ENCODE measurements at places on chromosomes 6 and 20. TPM values are rescaled to one million over a fixed set of nuclear protein-coding genes. Genes with fewer than 3 reads are reported as not detected.

LY6G6C gene
- 0.23 TPM for total RNA-seq

- no peak for DNase-seq
These were observed 262.9 kb downstream of the ADGB start for GRCh38 chr6:146861716-146862115.

DNA sequence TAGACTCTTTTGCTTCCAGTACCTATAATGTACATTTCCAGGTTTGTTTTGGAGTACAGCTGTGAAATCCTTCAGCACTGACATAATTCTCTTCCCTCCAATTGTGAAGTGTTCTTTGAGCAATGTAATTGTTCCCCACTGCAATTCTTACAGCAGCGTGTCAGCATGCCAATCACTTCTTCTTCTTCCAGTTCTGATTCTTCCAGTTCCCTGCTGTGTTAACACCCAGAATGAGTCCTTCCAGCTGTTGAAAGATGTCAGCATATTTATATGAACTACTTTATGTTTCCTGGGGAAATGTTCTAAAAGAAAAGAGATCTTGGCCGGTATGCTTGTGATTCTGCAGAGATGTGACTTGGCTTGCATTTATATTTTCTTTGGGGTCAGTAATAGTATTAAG, 213.9 kb downstream of the UNC5CL start:
- DNase-seq = no peak

- no peak for DNase-seq
These were observed 31.8 kb downstream of the PSMB9 start for GRCh38 chr6:32885698-32886286.

GRCh38 chr6:168784426-168784825, 343.4 kb downstream of the SMOC2 start:
- DNase-seq = no peak

DNA sequence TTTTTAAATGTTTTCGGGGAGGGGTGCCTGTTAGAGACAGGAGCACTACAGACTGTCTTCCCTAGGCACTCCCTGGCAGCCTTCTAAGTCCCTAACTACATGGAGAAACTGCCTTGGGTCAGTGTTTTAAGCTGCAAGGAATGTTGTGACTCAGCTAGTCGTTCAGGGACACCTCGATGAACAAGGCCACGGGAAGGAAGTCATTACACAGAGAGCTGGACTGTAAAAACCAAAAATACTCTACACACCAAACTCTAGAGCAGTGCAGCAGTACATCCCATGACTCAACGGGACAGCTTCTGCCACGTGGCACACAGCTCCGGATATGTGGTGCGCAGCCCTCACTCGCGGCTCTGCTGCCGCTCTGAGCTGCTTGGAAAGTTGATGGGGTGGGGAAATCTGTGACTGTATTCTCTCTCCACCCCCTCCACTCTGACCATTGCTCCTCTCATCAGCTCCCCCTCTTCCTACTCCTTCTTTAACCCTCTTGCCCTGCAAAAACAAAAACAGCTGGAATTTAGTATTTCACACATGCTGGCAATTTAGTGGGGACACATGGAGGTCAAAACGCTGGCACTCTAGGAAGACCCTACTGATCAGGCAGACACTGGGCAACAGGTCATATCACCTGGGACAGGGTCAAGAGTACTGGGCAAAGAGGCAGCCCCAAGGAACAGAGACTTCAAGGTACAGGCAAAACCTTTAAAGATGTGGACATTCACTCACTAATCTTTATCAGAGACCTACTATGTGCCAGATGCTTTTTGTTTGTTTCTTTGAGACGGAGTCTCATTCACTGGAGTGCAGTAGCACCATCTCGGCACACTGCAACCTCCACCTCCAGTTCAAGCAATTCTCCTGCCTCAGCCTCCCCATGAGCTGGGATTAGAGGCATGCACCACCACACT, 10.9 kb upstream of the LPIN3 start:
- DNase-seq = peak; percentile 90

DNA sequence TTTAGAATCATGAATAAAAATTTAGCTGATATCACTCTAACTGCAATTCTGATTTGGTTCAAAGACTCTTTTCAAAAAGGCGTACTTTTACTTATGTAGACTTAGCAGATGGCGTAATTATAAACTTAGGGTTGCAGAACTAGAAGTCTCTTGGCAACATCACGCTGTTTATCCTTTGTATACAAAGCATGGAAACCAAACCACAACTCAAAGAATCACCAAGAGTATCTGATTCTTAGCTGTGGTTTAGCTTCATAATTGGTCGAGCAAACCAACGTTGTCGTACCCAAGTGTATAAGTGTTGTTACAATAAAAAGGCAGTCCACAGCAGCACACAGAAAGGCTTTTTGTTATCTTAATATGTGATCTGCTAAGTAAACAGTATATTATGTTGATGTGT, 18.2 kb downstream of the STMND1 start:
- no peak for DNase-seq

GRCh38 chr6:169890049-169890448, 138.6 kb downstream of the ERMARD start:
- no peak for DNase-seq

- no peak for DNase-seq
These were observed 152.0 kb downstream of the PTPRK start for GRCh38 chr6:128368213-128368944.

- DNase-seq = no peak
These were observed 450.9 kb downstream of the GJA1 start for GRCh38 chr6:121886223-121886830.

- no peak for DNase-seq
These were observed 127.0 kb downstream of the PHACTR3 start for GRCh38 chr20:59731376-59731775.

GRCh38 chr6:24692003-24692402, 25.1 kb downstream of the ACOT13 start:
- DNase-seq = no peak

- no peak for DNase-seq
These were observed 94.8 kb upstream of the SCAF8 start for GRCh38 chr6:154638369-154638768.

DNA sequence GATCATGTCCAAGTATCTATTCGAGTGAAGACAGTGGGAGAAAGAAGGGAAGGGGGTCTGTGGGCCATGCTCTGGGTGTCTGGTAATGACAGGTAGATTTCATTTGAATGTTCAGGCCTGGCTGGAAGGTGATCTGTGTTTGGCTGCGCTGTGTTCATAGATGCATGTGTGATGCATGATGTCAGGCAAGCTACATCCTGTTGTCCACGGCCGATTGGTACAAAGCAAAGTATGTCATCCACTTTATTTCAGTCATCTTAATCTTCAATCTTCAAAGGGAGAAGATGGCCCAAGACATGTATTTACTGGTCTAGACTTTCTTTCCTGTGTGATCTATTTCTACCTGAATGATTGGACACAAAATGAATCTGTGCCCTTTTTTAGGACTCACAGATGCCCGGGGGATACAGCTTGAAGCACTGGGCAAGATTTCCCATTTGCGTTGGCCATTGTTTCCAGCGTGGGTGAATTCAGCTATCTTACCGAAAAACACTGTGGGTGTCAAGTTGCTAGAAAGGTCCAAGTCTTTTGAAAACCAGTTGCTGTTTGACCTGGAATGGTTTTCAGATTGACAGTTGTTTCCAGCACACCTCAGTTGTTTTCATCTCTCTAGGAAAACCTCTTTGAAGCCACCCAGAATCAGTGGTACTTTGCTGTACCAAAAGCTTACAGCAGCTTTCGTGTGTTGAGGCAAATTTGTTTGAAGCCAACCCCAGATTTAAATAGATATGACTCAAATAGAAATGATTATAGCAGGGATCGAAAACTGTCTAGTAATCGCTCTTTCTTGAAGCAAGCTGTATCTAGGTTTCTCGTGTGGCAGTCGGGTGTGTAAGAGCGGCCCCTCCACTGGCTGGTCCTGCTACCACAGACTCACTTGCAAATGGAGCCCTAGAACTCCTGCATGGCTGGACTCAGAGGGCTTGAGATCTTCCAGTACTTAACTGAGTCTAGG, 27.2 kb downstream of the DUSP22 start:
- DNase-seq = no peak

TCF15 gene
- total RNA-seq = not detected

KIF6 gene
- total RNA-seq = not detected

LZTS3 gene
- total RNA-seq = 5.2 TPM

DNA sequence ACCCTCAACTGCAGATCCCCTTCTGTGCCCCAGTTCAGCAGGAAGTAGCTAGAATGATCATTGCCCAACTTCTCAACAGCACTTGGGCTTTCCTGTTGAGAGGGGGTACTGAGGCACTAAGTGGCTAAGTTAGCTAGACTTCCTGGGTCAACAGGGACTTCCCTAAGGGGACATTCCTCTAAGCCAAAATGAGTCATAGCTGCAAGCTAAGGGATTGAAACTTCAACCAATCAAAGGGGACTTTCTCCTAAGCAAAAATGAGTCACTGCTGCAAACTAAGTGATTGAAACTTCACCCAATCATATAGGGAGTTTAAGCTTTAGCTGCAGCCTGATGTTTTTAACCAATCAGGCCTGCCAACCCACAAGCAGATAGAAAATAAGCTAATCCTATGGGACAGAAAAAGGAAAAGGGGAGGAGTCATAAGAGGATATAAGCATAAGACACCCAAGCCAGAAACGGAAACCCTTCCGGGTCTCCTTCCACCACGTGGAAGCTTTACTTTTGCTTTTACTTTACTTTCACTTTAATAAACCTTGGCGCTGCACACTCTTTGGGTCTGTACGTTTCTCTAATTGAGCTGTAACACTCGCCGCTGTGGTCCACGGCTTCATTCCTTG, 659.0 kb upstream of the HS3ST5 start:
- no peak for DNase-seq

- no peak for DNase-seq
These were observed 256.7 kb downstream of the CLIC5 start for GRCh38 chr6:45758787-45759471.

DNA sequence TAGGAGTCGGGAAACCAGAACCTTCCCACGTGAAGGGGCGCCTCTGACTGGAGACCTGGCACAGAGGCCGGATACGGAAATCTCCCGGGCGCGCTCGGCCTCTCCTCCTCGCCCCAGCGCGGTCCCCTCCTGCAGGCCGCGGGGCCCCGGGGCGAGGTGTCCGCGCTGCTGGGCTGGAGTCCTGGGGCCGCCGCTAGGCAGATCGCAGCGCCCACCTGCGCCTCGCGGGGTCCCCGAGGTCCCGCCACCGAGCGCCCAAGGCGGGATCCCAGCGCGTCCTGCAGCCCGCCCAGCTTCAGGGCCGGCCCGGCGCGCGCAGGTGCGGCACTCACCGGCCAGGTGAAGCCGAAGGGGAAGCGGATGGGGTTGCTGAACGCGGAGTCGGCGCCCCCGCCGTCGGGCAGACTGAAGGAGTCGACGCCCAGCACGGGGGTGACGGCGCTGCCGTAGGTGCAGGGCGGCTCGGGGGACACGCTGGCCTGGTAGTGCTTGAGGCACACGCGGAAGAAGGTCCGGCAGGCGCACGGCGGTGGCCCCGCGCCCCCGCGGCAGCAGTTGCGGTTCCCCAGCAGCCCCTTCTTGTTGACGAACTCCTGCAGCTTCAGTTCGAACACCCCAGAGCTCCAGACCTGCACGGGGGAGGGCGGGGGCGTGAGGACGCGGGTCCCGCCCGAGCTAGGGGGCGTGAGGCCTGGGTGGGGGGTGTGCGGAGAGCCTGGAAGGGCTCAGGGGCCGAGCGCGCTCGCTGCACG, 1.5 kb downstream of the DLL1 start:
- no peak for DNase-seq

- DNase-seq = no peak
These were observed 20.0 kb downstream of the ZNF341 start for GRCh38 chr20:33751775-33752174.

MLIP gene
- total RNA-seq = not detected

GNAS-AS1 gene
- not detected for total RNA-seq

CNKSR3 gene
- total RNA-seq = 18.2 TPM

All from Panc1 (cell line).